ENCODE measurements at places on chromosomes 7 and 10. TPM values are rescaled to one million over a fixed set of nuclear protein-coding genes. Genes with fewer than 3 reads are reported as not detected.

DNA sequence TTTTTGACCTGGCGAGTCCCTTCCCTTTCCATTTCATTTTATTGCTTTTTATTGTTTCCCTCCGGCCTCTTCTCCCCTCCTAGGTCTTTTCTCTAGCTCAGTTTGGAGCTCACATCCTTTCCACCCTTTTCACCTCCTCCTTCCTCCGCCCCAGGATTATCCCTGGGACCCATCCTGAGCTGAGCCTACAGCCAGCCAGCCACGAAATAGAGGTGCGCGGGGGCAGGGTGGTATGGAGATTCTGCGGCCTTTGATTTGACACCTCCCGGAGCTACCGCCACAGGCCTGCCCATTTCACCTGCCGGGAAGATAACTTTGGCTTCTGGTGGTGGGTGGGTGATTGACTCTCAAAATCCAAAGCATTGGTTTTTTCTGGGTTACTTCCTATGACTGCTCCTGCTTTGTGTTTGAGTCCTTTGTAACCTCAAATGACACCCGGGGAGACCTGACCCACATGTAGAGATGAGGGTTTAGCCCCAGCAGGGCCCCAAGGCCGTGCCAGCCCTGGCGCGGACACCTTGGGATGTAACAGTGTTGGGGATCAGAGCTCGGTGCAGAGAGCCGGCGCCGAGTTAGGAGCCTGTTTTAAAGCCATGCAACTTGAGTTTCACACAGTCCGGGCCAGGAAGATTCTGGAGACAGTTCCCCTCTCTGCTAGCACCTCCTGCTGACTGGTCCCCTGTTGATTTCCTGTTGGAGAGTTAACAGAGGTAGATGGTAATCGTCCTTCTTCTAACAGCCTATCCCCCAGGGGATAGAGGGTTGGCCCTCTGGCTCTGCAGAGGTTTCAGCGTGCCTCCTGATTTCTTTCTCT, 1.5 kb downstream of the DUSP5 start:
- DNase-seq, result peak; percentile 68
- H3K4me3 ChIP-seq, result peak overlapping the region; percentile 99
- H3K36me3 ChIP-seq, result peaks cover 64% of the 10 kb centered on the region
- no peaks in the 10 kb centered on the region for H3K27me3 ChIP-seq
- H3K4me1 ChIP-seq, result peaks cover 53% of the 10 kb centered on the region

DNA sequence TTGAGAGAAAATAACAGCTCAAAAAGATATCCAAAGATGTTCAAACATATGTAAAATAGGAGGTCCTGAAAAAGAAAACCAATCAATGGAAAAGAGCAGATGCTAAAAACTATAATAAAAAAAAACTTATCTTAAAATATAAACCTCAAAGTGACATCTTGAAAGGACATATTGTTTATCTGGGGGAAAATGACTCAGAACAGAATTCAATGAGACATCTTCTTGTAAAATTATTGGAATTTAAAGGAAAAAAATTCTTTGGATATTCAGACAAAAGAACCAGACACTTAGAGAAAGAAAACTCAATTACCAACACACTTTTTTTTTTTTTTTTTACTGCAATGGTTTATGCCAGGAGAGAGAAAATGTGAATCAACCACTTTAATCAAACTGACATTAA, 58.9 kb downstream of the NAMPT start:
- H3K36me3 ChIP-seq, result no peaks in the 10 kb centered on the region
- no peak for DNase-seq
- H3K27ac ChIP-seq, result no peak overlapping the region
- peaks cover 5% of the 10 kb centered on the region for H3K4me1 ChIP-seq

CASP7 gene
- total RNA-seq, result 23.7 TPM

GPER1 gene
- total RNA-seq, result 0.18 TPM

DNA sequence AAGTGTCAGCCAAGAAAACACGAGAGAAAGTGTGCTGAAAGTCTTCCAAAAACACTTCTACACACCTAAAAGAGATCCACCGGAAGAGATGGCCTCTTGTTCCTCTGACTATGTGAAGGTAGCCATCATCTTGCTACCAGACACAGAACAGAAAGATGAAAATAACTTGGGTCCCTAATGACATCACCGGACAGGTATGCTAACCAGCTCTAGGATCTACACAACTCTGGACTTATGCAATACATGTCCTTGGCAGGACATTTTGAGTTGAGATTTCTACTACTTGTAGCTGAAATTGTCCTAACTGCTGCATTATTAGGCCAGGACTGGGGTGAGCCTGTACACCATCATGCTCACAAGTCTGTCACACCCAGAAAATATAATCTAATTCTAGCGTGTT, 358.7 kb downstream of the ELMO1 start:
- peaks cover 22% of the 10 kb centered on the region for H3K4me1 ChIP-seq
- DNase-seq, result no peak
- no peak overlapping the region for H3K4me3 ChIP-seq
- H3K27me3 ChIP-seq, result no peaks in the 10 kb centered on the region

PLEKHS1 gene
- not detected for total RNA-seq

GRCh38 chr10:98858525-98858924, 377.1 kb downstream of the HPSE2 start:
- no peaks in the 10 kb centered on the region for H3K4me1 ChIP-seq
- no peak overlapping the region for H3K27ac ChIP-seq
- no peak for DNase-seq
- H3K27me3 ChIP-seq, result peaks cover 3% of the 10 kb centered on the region

EN2 gene
- total RNA-seq, result not detected

SMNDC1 gene
- 42.4 TPM for total RNA-seq

STK31 gene
- 0.20 TPM for total RNA-seq

DNA sequence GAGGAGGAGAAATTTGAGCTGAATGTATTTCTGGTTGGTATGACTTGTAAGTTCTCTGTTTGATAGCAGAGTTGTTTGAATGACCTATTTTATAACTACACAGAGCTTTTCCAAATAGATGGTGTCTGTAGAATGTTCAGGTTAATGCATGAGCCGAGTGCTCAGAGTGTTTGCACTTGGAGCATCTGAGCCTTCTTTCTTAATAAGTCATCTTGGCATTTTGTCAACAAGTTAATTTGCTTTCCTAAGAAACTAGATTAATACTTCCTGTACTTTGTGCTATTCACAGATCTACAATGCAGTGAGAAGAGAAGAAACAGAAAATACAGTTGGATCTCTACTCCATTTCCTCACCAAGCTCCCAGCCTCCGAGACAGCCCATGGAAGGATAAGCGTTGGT, 138.2 kb downstream of the PLCE1 start:
- no peaks in the 10 kb centered on the region for H3K4me1 ChIP-seq
- no peak overlapping the region for H3K4me3 ChIP-seq
- H3K27ac ChIP-seq, result no peak overlapping the region
- no peaks in the 10 kb centered on the region for H3K36me3 ChIP-seq

REPIN1 gene
- total RNA-seq, result 59.2 TPM

DPYSL4 gene
- 23.2 TPM for total RNA-seq

- no peak overlapping the region for H3K27ac ChIP-seq
- no peak overlapping the region for H3K4me3 ChIP-seq
- H3K27me3 ChIP-seq, result no peaks in the 10 kb centered on the region
These were observed 279.6 kb downstream of the DNAJB6 start for GRCh38 chr7:157616426-157616825.

ACSM6 gene
- not detected for total RNA-seq

DNA sequence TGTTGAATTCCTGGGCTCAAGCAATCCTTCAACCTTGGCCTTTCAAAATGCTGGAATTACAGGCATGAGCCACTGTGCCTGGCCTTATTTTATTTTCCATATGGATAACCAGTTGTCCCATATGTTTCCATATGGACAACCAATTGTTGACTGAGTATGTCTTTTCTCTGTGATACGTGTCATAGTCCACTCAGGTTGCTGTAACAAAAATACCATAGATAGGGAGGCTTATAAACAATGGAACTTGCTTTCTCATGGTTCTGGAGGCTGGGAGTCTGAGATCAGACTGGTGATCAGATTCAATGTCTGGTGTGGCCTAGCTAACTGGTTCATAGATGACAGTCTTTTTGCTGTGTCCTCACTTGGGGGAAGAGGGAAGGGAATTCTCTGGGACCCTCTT, 19.4 kb downstream of the AHCYL2 start:
- no peak for DNase-seq
- H3K4me1 ChIP-seq, result peaks cover 5% of the 10 kb centered on the region
- no peak overlapping the region for H3K4me3 ChIP-seq

DNA sequence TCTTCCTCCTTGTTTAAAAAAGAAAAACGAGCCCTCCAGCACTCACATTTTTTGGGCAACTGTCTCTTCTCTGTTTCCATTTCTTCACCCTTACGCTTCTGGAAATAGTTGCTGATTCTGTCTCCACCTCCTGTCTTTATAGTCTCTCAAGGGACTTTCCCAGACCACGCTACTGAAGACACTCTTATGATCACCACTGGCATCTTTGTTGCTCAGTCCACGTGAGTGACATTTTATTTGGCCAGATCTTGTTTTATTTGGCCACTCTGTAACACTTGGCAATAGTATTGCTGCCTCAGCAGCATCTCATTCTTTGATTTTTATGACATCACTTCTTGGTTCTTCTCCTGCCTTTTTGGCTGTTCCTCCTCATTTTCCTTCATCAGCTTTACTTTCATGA, 21.6 kb upstream of the NME8 start:
- H3K27me3 ChIP-seq, result peaks cover 19% of the 10 kb centered on the region

- H3K4me1 ChIP-seq, result no peaks in the 10 kb centered on the region
- H3K27me3 ChIP-seq, result peaks cover 4% of the 10 kb centered on the region
- no peaks in the 10 kb centered on the region for H3K36me3 ChIP-seq
- H3K4me3 ChIP-seq, result no peak overlapping the region
- no peak overlapping the region for H3K27ac ChIP-seq
These were observed 57.8 kb downstream of the ANKMY2 start for GRCh38 chr7:16587790-16588189.

GRCh38 chr7:68015978-68016532, 1019.4 kb downstream of the TYW1 start:
- H3K36me3 ChIP-seq, result no peaks in the 10 kb centered on the region
- H3K4me3 ChIP-seq, result no peak overlapping the region
- DNase-seq, result no peak
- no peaks in the 10 kb centered on the region for H3K4me1 ChIP-seq
- no peak overlapping the region for H3K27ac ChIP-seq
- peaks cover 1% of the 10 kb centered on the region for H3K27me3 ChIP-seq

DNA sequence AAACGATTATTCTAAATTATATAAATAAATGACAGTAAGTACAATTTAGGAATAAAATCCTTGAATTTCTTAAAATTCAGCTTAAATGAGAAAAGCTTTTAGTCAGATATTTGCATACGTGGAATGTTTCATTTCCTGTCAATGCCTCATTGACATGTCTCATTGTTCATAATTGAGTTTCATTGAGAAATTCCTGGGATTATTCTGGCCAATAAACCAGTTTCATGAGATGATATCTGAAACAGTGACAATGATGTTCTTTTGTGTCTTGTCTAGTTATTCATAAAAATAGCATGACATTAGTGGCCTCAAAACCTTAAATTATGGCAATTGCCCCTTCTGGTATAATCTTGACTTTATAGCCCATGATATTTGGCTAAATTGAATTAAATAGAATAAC, 95.8 kb downstream of the DKK1 start:
- no peak for DNase-seq
- H3K27ac ChIP-seq, result no peak overlapping the region
- H3K4me3 ChIP-seq, result no peak overlapping the region
- no peaks in the 10 kb centered on the region for H3K27me3 ChIP-seq

DNA sequence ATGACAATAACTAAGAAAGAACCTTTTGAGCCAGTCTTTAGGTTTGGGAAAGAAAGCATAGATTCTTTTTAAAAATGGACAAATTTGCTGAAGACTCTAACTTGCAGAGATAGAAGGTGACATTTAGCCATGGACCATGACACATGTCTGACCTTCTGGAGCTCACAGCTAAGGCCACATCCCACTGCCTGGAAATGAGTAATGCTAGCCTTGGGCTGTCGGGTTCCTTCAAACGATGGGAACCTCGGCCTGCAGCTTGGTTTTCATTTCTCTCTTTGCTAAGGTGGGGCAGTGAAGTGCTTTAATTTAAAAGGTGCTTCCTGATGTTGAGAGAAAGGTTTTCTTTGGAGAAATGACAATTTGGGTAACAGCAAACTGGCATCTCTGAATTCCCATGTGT, 223.2 kb downstream of the FANK1 start:
- H3K27ac ChIP-seq, result no peak overlapping the region
- no peaks in the 10 kb centered on the region for H3K27me3 ChIP-seq
- H3K4me3 ChIP-seq, result no peak overlapping the region
- H3K4me1 ChIP-seq, result no peaks in the 10 kb centered on the region

GRCh38 chr7:45163692-45164052, 6.1 kb downstream of the RAMP3 start:
- peaks cover 7% of the 10 kb centered on the region for H3K27me3 ChIP-seq
- DNase-seq, result no peak
- no peaks in the 10 kb centered on the region for H3K36me3 ChIP-seq
- no peak overlapping the region for H3K27ac ChIP-seq
- peaks cover 2% of the 10 kb centered on the region for H3K4me1 ChIP-seq
- no peak overlapping the region for H3K4me3 ChIP-seq
